ENCODE measurements at places on chromosomes 12 and 14.

GRCh38 chr14:97704316-97704885 is 907.2 kb downstream of the VRK1 start:
- DNase-seq = no peak

DNA sequence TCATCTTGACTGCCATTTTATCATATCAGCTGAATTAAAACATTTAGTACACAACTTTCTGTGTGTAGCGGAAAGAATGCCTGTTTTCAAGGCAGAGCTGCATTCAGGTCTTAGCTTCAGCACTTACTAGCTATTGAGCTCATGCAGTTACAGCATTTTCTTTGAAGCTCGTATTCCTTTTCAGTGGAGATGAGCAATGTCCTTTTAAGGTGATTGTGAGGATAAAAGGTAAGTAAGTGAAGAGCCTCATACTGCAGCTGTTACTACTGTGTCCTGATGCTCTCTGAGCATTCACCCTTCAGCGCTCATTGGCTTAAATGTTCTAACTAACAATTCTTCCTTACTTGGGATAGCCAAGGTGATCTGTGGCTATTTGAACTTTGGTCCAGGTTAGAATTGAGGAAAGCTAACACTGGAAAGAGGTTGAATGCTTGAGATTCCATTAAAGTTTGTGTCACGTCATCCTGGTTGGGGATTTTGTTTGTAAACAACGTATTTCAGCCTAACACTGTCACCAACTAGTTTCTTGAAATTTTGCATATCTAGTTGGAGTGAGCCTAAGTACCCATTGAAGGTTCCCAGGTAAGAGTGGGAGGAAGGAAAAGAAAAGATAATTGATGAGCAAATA is 71.4 kb downstream of the PAPOLA start:
- no peak for DNase-seq

GRCh38 chr14:60867503-60868172 is 113.2 kb downstream of the TRMT5 start:
- no peak for DNase-seq

GRCh38 chr12:29961231-29961630 is 177.5 kb upstream of the TMTC1 start:
- DNase-seq = no peak

- no peak for DNase-seq
Measured at GRCh38 chr12:114403011-114403689, 2.8 kb downstream of the TBX5 start.

DNA sequence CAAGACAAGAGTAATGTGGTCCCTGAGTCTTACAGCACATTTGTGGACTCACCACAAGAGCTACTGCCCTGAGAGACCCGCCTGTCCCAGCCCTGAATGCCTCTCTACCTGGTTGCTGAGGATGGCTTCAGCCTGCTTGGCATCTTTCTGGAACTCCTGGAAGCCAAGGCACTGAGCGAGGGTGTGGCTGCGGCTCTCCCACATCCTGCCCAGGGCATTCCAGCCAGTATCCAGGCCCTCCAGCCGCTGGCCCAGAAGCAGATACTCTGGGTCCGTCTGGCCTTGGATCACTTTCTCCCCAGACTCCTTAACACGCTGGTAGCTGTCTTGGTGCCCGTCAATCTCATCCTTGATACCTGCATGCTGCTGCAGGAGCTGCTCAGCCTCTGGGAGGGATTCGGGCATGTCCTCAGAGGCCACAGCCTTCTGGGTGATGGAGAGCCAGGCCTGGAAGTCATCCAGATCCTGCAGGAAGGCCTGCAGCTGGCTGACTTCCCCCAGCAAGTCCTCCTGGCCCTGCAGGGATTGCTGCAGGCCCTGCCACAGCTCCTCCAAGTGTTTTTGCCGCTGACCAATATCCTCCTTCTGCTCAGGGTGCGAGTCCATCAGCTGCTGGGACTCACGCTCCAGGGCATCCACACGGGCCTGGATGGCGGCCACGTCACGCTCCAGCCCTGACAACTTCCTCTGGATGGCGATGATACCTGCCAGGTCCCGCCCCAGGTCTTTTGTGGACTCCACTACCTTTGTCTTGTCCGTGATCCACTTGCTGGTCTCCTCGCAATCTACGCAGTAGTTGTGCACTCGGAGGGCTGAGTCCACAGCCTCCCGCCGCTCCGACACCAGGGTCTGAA is 82.3 kb downstream of the PLEKHG3 start:
- no peak for DNase-seq

GRCh38 chr12:94516985-94517384 is 57.3 kb upstream of the CEP83 start:
- DNase-seq = no peak

DNA sequence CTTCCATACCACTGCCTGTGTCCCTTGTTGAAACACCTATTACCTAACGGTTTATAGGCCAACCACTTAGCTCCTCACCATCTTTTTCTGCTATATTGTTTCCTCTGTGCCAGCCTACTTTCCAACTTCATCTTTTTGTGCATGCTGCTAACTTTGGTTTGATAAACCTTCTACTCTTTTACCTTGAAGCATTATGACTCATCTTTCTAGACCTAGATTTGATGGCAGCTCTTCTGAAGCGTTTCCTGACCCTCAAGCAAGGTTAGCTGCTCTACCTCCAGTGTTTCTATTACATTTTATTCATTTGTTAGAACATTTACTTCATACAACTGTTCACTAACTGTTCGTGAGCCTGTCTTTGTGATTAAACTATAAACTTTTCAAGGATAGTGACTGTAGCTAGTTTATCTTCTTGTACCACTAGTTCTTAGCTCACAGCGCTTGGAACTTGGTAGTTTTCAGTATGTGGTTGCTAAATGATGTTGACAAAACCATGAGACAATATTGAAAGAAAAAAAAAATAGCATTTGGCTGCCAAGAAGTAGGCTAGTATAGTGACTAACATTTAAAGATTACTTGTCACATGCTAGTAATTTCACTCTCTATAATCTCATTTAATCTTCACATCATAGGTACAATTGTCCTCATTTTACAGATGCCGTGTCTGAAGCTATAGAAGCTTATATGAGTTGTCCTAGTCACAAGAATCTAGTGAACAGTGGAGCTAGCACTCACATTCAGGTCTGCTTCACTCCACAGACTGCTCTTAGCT is 79.5 kb downstream of the APAF1 start:
- DNase-seq = no peak

GRCh38 chr12:108860443-108860842 is 3.1 kb upstream of the SSH1 start:
- DNase-seq = no peak

DNA sequence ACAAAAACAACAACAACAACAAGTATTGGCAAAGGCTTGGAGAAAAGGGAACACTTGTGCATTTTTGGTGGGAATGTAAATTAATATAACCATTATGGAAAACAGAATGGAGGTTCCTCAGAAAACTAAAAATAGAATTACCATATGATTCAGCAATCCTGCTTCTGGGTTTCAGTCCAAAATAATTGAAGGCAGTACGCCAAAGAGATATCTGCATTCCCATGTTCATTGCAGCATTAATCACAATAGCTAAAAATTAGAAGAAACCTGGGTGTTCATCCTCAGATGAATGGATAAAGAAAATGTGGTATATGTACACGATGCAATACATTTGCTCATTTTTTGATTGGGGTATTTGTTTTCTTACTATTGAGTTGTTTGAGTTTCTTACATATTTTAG is 813.0 kb downstream of the NRXN3 start:
- no peak for DNase-seq

GRCh38 chr14:20855652-20856291 is 35.4 kb upstream of the RNASE3 start:
- peak; percentile 67 for DNase-seq

- DNase-seq = no peak
Measured at GRCh38 chr14:92401561-92401960, 78.6 kb downstream of the SLC24A4 start.

- DNase-seq = no peak
Measured at GRCh38 chr12:109795023-109795422, 38.2 kb downstream of the TRPV4 start.

DNA sequence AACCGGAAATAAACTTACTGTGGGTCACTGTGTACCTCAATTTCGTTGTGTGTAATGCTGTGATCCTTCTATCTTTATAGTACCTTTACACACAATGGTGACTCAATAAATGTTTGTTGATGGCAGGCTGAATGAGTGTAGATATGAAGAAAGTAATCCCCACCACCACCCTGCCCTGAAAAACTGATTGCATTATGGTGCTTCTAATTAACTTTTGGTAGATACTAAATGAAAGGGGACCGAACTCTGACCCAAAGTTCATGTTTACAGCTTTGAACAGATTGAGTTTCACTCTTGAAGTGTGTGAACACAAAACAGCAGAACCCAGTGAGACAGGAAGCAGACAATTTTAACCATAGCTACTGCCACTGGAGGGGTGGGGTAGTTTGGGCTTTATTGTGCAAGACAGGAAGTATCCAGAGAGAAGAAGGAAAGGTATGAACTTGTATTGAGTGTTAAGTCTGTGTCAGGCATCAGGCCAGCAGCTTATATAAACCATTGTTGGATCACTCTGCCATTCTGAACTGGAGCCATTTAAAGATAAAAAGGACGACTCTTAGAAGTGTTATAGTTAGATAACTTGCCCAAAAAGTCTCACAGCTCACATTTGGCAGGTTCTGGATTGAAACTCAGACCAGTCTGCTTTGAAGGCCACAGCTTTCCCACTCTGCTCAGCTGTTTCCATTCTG is 197.0 kb upstream of the AMIGO2 start:
- no peak for DNase-seq

DNA sequence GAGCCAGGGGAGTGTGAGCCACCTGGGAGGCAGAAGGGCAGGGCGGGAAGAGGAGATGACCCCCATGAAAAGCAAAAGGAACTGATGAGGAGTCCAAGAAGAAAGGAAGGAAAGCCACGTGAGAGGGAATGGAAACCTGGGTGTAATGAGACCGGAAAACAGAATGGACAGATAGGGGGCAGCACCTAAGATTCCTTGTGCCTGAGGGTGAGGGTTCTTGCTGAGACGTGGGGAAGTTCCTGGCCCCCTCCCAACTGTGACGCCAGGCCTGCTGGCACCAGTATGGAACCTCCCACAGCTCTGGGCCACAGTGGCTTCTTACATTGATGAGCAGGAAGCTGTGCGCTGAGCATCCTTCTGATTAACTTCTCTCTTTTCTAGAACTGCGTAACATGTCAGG is 30.8 kb downstream of the TTC7B start:
- DNase-seq = peak; percentile 83

GRCh38 chr14:100426314-100426713 is 103.2 kb downstream of the SLC25A47 start:
- peak; percentile 66 for DNase-seq

DNA sequence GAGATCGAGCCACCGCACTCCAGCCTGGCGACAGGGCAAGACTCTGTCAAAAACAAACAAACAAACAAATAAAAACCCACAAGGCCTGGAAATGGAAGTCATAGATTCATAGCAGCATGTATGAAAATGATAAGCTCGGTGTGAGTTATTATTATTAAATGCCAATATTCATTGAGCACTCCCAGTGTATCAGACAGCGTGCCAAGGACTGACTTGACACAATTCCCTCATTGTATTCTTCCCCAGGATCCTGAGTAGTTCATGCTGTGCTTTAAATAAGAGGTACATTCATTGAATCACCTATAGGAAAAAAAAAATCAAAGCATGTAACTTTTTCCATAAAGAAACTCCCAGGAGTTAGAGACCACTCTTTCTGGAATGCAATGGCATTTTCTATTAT is 12.6 kb upstream of the RFLNA start:
- DNase-seq = no peak
